Brain pericyte (primary cell): ENCODE measurements at places on chromosomes 7 and 10.

- DNase-seq: no peak
Observed at GRCh38 chr7:71323726-71324125, 191.8 kb downstream of the GALNT17 start.

- no peak for DNase-seq
Observed at GRCh38 chr10:3047596-3047995, 19.8 kb upstream of the PFKP start.

DNA sequence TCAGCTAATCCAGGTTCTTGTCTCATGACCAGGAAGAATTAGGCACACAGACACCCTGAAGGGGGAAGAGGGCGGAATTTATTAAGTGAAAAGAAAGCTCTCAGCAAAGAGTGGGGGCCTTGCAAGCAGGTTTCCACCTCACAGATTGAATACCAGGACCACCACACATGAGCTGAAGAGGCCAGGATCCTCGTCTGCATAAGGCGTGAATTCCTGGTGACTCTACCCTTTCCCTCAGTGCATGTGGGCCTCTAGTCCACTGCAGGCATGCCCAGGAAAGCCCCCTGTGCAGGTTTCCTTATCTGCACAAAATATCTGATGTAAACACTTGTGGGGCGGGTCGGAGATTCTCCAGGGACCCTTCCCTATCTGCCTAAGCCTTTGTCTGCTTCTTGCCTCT is 782.1 kb upstream of the LRRN3 start:
- DNase-seq: no peak

DNA sequence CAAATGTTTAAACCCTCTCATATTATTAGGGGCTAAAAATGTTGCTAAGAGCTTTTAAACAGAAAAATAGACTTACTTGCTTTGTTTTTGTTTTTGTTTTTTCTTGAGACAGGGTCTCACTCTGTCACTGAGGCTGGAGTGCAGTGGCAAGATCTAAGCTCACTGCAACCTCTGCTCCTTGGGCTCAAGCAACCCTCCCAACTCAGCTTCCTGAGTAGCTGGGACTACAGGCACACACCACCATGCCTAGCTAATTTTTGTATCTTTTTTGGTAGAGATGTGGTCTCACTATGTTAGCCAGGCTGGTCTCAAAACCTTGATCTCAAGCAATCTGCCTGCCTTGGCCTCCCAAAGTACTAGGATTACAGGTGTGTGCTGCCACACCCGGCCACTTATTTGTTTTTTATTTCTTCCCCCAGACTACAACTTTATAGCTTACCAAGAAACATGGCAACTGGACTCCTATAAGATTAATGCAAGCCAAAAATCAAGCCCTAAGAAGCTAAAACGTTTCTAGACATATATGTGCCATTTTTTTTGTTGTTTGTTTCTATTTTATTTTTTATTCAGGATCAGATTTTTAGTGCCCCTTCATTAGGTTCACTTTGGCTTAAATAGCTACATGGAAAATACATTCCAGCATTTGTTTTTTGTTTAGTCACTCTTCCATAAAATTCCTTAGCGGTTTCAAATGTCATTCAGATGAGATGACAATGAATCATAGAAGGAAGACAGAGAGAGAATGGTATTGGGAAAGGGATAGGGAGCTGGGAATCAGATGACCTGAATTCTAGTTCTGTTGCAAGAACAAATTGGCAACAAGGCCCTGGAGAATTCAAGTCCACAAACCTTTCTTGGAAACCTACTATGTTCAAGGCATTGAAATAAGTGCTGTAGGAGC is 163.4 kb upstream of the MKLN1 start:
- DNase-seq: no peak

DNA sequence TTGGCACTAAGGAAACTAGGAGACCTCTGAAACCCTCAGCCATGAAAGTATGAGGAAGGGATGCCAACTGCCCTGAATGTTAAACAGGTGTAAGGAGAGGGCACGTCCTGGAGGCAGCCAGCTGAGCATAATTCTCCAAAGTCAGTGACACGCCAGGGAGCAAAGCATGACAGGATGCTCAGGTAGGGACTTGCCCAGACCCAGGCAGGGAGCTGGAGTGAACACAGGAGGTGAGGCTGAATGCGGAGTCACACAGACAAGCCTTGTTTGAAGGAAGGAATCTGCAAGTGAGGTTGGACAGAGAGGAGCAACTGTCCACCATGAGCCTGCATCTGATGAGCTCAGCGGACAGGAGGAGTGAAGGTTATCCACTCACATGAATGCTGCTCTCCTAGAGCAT is 41.5 kb downstream of the KLRG2 start:
- DNase-seq: no peak

- DNase-seq: no peak
Observed at GRCh38 chr10:77872151-77872946, 54.2 kb downstream of the DLG5 start.

DNA sequence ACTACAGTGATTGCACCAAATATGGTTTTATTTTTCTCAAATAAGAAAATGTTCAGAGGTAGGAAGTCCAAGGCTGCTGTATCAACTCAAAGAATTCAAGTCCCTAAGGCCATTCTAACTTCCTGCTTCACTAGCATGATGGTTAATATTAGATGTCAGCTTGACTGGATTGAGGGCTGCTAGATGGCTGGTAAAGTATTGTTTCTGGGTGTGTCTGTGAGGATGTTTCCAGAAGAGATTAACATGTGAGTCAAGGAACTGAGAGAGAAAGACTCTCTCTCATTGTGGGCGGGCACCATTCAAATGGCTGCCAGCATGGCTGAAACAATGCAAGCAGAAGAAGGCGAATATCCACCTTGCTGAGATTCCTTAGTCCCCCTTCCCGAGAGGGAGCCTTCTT is 77.4 kb upstream of the NRBF2 start:
- no peak for DNase-seq

- no peak for DNase-seq
Observed at GRCh38 chr7:54877683-54878082, 118.7 kb upstream of the SEC61G start.

DNA sequence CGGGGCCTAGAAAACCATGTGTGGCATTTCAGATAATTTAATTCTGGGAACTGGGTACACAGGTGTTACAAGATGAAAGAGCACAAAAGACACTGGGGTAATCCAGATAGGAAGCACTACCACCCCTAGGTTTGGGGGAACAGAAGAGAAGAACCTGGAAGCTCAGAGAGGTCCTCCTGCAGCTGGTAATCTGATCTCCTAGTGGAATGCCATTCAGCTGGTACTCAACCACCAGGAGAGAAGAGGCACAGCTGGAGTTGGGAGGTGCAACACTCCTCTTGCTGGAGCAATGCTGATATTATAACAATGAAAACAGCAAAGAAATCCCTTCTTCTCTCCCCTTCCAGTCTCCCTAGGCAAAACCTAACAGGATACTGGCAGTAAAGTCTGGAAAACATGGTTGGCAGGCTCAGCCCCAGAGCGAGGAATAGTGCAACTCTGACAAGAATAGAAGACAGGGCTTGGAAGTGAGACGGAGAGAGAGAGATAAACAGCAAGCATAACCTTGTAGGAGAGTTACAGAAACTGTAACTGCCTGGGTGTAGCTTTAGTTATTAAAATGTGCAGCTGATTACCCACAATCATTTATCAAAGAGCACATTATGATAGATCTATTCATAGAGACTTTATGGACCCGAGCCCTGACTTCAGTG is 35.0 kb downstream of the NRF1 start:
- DNase-seq: no peak

DNA sequence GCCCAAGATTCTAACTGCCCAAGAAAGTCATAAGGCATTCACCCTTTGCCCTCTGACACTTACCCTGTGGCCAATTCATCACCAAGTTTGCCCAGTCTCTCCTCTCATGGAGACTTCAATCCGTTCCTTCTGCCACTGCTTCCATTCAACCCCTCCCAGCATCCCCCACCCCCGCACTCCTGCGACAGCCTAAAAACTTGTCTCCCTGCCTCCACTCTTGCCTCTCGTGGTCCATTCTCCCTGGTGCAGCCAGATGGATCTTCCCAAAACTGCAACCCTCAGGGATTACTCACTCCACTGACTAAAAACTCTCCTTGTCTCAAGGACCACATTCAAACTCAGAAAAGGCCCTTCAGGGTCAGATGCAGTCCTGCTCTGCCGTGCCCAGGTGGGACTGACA is 32.3 kb upstream of the PLXNA4 start:
- no peak for DNase-seq

GRCh38 chr10:58851606-58852005 is 324.8 kb upstream of the PHYHIPL start:
- DNase-seq: no peak

- no peak for DNase-seq
Observed at GRCh38 chr10:48803801-48804584, 119.3 kb downstream of the WDFY4 start.

DNA sequence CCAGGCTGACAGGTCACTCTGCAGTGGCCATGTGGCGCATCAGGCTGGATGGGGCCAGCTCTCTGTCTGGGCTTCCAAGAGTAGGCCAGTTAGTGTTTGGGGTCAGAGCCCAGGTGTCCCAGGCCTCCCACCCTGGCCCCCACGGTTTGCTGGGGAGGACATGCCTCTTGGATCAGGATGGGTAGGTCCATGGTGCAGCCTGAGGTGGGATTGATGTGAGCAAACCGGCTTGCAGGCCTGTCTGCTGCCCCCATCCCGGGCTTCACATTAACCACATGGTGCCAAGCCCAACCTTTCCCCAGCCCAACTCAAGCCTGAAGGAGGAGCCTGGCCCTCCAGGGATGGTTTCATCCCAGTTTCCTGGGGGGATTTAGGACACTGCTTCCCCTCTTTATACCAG is 39.2 kb downstream of the LDB3 start:
- DNase-seq: no peak

DNA sequence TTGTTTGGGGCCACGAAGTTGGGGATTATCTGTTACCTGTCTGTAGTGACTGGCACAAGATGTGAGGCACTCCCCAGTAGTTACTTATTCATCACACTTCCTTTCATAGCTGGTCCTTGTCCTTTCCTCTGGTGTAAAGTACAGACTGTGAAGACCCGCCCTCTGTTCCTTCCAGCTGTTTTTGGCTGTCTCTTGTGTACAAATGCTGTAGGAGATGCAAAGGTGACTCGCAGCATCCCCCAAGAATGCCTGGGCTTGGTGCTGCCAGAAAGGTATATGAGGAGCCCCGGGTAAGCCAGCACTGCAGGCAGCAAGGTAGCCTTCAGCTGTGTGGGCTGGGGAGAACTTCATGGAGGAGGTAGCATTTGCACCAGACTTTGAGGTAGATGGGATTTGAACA is 236.6 kb downstream of the EBF3 start:
- no peak for DNase-seq

- no peak for DNase-seq
Observed at GRCh38 chr10:95831076-95831475, 75.1 kb downstream of the ENTPD1 start.

- no peak for DNase-seq
Observed at GRCh38 chr7:87231711-87232110, 12.2 kb upstream of the TMEM243 start.

GRCh38 chr10:8840356-8840755 is 785.9 kb downstream of the GATA3 start:
- DNase-seq: no peak

GRCh38 chr7:29401769-29402168 is 161.9 kb upstream of the PRR15 start:
- no peak for DNase-seq

DNA sequence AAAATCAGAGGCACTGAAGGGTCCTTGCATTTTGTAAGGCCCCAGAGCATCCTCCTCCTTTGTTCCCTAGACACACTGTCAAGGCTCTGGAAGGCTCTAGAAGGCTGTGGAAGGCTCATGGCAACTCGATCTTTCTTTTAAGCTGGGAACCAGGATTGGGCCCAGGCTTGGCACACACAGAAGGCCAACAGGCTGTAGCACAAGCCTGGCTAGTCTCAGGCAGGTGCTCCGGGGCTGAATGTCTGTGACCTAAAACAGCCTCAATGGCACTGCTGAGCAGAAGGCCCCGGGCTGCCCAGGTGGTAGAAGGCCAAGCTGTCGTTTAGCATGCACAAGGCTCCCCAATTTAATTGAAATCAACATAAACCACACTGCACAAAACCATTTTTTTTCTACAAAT is 55.7 kb downstream of the PRKAG2 start:
- DNase-seq: no peak

DNA sequence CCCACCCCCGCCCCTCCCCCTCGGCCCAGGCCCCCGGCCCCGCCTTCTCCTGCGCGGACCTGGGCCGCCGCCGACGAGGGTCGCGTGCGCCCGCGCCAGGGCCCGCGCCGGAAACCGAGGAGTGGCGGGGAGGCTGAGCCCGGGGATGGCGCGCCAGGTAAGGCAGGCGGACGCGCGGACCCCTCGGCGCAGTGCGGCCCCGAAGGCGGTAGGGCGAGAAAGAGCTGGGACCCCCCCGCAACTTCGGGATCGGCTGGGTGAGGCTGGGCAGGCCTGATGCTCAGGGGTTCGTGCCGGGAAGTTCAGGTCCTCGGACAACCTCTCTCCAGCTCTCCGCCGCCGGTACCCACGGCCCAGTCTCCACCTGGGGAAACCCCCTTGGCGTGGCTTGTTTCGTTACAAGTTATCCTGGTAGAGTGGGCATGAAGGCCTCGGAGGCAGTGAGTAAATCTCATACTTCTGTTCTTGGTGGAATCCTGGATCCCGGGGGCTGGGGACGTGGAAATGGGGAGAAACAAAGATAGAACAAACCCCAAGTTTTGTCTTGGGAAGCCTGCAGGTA is 58.4 kb downstream of the ZNF467 start:
- no peak for DNase-seq

DNA sequence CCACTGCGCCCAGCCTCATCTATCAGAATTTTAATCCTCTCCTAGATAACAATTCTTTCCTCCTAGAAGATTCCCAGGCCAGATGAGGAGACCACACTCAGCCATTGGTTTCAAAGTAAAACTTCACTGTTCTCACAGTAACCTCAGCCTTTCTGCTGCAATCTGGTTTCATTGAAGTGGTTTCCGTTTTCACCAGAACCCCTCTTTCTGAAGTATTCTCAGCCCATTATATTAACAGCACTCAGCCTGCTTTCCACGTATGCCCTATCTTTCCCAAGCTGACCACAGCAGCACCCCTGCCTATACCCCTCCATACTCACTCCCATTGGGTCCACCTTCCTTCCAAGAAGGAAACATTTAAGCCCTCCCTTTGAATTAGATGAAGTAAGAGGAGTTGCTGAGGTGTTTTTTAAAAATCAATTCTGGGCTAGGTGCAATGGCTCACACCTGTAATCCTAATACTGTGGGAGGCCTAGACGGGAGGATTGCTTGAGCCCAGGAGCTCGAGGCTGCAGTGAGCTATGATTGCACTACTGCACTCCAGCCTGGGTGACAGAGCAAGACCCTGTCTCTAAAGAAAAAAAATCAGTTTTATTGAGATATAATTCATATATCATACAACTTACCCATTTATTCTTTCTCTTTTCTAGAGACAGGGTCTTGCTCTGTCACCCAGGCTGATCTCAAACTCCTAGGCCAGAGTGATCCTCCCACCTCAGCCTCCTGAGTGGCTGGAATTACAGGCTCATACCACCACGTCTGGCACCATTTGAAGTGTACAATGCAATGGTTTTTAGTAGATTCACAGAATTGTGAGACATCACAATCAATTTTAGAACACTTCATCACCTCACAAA is 11.3 kb downstream of the PLAU start:
- DNase-seq: no peak

DNA sequence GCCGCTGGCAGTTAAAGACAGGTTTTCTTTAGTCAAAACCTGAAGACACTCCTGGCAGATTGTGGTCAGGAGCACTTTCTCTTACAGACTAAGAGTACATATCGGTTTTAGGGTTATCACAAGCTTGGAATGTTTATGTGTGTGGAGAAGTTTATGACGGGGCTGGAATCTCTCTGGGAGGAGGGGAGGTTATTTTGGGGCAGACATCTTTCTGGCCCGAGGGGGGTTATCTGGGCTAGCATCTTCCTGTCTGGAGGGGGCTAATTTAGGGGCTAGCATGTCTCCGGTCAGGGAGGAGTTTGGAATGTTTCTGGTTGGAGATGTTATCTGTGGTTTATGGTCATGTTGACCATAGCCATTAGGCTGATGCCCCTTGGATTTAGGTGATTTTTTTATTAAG is 141.2 kb upstream of the KIF5B start:
- DNase-seq: no peak
